ENCODE measurements at places on chromosomes 4 and X.

- no peak for DNase-seq
These were observed 29.6 kb downstream of the TRIML1 start for GRCh38 chr4:188168726-188169373.

GRCh38 chrX:6683353-6683752 is 148.4 kb upstream of the VCX3A start:
- DNase-seq = no peak

- no peak for DNase-seq
These were observed 2.9 kb upstream of the CCSER1 start for GRCh38 chr4:90124276-90124675.

GRCh38 chrX:72382202-72382595 is 76.5 kb upstream of the CITED1 start:
- no peak for DNase-seq

- no peak for DNase-seq
These were observed 365.0 kb downstream of the PPP3CA start for GRCh38 chr4:100982345-100982744.

DNA sequence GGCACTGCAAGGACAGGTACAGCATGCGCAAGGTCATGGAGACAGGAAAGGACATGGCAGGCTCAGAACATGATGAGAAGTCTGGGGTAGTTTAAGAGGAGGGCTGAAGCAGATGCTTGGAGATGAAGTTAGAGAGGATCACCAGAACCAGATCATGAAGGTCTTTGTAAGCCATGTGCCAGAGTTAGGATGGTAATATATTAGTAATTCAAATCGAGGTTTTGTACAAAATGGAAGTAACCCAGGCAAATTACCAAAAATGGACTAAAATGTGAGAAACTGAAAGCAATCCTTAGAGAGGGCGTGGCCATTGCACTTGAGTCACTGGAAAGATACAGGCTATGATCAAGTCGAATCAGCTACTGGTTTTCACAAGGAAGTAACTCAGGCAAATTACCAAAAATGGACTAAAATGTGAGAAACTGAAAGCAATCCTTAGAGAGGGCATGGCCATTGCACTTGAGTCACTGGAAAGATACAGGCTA is 13.5 kb downstream of the RXFP1 start:
- DNase-seq = no peak

- DNase-seq = no peak
These were observed 331.3 kb downstream of the GRXCR1 start for GRCh38 chr4:43223820-43224219.

DNA sequence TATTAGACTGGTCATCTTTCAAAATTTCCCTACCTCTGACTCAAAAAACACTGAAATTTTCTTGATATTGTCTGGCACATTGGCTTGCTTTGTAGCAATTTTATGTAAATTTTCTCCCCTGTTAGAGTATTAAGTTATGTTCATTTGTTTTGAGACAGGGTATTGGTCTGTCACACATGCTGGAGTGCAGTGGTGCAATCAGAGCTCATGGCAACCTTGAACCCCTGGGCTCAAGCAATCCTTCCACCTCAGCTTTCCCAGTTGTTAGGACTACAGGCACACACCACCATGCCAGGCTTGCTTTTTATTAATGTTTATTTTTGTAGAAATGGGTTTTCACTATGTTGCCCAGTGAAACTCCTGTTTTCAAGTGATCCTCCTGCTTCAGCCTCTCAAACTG is 17.5 kb downstream of the FABP2 start:
- no peak for DNase-seq

- DNase-seq = no peak
These were observed 65.1 kb downstream of the GPR143 start for GRCh38 chrX:9700555-9700954.

- DNase-seq = peak; percentile 90
These were observed at the start of gene CHIC1 for GRCh38 chrX:73562984-73563737. Gene CHIC1, plus strand, starts transcription at chrX:73563197. Its CDS starts 88 bp downstream, at chrX:73563285.

- no peak for DNase-seq
These were observed 10.7 kb upstream of the SPCS3 start for GRCh38 chr4:176309046-176309445.

GRCh38 chr4:138223231-138223910 is 18.8 kb downstream of the SLC7A11 start:
- DNase-seq = no peak

DNA sequence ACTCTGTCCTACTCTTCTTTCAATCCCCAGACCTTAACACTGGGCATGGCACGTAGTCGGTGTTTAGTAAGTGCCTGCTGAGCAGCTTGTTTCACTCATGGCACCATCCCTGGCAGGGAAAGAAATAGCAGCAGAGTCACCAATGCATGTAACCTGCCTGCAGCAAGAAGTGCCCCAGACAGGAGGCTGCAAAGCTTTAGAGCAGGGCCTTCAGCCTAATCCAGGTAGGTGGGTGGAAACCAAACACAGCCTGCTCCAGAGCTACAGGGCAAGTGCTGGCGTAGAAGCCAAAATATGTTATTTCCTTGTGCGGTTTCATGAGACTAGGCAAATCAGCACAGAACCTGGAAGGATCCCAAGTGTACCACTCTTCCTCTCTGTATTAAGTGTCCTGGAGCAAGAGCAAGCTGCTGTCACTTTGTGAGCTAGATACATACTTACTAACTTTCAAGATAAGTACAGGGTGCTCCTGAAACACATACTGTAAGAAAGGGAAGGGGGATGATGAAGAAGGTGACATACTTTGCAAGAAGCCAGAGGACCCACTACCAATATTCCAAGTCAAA is 5.5 kb downstream of the PROM1 start:
- peak; percentile 43 for DNase-seq

DNA sequence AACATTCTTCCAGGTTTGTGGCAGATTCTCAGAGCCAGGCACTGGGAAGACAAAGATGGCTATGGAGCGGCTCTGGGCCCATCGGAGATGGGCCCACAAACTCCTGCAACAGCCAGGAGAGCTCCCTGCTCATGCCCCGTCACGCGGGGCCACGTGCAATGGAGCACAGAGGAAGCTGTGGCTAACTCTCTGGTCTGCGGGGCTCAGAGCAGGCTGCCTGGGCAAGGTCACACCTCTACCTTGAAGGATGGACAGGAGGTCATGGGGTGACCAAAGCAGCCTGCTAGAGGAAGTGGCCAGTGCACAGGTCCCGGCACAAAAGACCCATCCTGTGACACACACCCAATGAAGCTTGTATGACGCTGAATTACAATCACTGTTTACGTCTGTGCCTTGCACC is 45.2 kb downstream of the C4orf50 start:
- no peak for DNase-seq

GRCh38 chr4:143288171-143288570 is 48.5 kb upstream of the GAB1 start:
- DNase-seq = no peak

DNA sequence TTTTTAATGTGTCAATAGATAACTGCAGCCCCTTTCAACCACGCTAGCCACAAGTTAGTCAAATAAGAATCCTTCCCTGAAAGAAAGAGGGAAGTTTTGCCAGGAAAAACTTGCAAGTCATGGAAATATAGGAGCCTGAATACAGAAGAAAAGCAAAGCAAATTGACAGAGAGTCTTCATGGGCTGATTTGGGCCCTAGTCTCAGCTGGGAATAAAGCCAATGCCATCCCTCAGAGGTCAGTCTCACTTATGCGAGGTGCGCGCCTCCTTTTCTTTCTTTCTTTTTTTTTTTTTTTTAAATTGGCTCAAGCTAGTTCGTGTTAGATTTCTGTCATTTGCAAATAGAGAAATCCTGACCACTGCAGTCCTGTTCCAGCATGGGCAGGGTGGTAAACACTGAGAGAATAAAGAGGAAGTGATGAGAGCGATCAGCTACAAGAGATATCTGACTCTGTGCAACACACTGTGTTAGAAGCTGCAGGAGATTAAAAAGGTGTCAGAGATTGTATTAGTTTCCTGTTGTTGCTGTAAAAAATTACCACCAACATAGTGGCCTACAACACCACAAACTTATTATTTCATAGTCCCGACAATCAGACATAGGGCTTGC is 299.7 kb downstream of the LDB2 start:
- no peak for DNase-seq

GRCh38 chrX:9614016-9614415 is 149.2 kb downstream of the TBL1X start:
- no peak for DNase-seq

GRCh38 chr4:111905511-111905910 is 239.7 kb upstream of the FAM241A start:
- DNase-seq = no peak

DNA sequence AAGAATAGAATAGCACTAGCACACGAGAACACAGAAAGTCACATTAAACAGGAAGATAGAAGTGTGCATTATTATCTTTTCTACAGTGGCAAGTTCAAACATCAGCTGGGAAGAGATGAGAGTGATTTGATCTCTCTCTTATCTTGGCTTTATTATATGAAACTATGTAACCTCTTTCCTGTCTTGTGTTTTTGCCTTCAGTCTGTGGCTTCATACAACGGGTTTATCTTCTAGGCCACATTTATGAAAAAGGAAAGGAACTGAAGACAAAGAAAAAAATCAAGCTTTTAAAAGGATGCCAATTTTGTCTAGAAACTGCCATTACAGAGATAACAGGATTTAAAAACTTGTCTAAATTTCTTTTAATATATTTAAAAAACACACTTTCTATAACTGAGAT is 983.6 kb downstream of the RPA4 start:
- DNase-seq = no peak

DNA sequence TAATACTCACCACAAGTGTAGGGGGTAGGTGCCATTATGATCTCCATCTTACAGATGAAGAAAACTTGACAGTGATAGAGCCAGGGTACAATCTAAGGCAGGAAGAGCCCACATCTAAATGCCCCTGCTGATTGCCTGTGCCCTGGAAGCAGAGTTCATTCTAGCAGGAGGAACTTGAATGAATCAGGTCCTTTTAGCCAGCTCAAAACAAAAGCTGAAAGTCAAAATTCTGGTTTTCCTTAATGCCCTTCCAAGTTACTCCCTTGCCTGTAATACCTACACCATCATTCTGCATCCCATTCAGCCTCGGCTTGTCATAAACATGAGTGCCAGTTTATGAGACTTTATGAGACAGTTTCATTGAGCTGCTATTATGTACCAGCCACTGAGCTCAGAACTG is 89.6 kb downstream of the SCD5 start:
- no peak for DNase-seq

GRCh38 chr4:19051831-19052230 is 1030.3 kb upstream of the LCORL start:
- DNase-seq = no peak

GRCh38 chr4:8353158-8353669 is 83.7 kb downstream of the HTRA3 start:
- DNase-seq = no peak

GRCh38 chrX:14003876-14004425 is 25.7 kb downstream of the GEMIN8 start:
- DNase-seq = no peak

DNA sequence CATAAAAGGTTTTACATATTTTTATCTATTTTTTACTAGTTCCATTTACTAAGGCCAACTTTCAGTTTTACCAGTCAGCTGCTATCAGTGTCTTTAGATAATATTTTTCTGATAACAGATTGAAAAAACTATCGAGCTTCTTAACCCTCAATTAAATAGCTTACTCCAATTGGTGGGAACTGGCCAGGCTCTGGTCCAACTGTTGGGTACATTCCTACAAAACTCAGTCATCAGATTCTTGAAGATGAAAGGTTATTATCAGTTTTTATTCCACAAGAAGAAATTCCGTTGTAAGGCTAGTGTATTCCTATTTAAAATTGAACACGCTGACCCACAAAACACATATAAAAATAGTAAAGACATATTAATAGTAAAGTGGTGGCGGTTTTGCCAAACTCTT is 346.2 kb downstream of the MAPK10 start:
- DNase-seq = no peak

GRCh38 chr4:146274774-146275173 is 60.4 kb downstream of the REELD1 start:
- DNase-seq = no peak

DNA sequence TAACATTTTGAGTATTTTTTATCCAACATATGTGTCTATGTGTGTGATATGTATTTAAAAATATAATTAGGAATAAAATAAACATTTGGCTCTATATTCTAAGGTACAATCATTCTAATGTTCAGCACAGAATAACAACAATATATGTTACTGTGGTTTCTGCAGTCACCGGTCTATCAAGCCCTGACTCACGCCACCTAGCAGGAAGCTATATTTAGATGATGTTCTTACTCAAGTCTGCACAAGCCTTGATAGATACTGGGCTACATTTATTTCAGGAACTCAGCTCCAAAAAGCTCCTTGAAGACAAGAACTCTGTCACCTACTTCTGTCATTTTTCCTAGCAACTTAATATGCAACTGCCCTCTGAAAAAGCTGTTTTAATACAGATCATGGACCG is 152.0 kb upstream of the FTHL17 start:
- DNase-seq = no peak

- no peak for DNase-seq
These were observed 41.6 kb downstream of the NDNF start for GRCh38 chr4:121030711-121031110.

GRCh38 chr4:134691915-134692314 is 490.3 kb upstream of the PABPC4L start:
- no peak for DNase-seq

DNA sequence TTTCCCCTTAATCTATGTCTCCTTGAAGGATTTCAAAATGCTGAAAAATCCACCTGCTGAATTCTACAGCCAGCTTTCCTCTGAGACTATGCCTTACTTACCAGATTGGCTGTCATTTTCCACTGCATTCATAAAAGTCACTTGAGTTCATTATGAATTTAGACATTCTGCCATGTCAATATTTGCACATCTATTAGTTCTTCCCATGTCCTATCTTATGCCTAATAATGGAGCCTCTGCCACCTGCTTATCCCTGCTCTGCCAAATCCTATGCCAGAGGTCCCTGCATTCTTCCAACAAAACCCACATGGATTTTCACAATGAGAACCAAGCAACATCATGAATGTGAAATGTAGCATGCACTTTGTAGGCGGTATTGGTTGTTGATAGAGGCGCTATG is 42.6 kb downstream of the GASK1B start:
- no peak for DNase-seq

DNA sequence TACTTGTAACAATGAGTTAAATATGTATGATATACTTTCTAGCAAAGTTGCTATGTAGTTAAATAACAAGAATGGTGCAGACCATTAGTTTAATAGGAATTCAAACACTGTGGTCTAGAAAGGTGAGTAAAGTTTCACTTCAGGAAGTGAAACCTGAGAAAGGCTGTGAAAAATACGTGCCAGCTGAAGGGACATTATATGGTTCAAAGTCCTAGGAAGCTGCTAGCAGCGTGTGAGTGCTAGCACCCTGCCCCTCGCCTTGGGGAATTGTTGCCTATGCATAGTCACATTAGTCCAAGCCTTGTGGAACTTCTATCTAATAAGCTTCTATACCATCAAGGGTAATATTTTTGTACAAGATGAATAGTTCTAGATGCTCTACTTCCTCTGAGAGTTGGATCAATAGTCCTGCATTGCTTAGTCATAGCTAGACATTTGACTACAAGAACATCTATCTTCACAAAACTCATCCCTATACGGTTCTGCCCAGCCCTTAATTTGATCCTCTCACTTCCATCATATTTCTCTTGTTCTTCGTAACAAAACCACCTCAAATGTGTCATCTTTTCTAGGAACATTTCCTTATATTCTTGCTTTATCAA is 45.8 kb upstream of the ARSJ start:
- DNase-seq = no peak

GRCh38 chrX:1779626-1780025 is 164.8 kb downstream of the ASMT start:
- DNase-seq = no peak
